Fibroblast of skin of abdomen (primary cell): ENCODE measurements at places on chromosomes 1 and 21.

GRCh38 chr1:173688300-173688699 lies 18.6 kb upstream of the ANKRD45 start:
- DNase-seq, result no peak

DNA sequence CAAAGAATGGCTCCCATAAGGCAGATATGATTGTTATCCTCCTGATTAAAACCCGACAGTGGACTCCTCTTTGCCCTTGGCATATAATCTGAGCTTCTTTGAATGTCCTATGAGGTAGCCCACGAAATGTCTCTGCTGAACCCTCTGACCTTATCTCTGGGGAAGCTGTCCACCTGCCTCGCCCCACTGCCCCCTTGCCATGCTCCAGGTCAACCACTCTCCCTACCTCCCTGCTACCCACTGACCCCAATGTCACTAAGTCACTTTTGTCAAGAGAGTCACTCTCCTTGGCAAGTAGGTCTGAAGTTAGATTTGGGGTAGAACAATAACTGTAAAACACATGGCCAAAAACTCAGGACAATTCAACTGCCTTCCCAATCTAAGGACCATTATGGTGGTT lies 54.5 kb downstream of the UTP25 start:
- no peak for DNase-seq

DNA sequence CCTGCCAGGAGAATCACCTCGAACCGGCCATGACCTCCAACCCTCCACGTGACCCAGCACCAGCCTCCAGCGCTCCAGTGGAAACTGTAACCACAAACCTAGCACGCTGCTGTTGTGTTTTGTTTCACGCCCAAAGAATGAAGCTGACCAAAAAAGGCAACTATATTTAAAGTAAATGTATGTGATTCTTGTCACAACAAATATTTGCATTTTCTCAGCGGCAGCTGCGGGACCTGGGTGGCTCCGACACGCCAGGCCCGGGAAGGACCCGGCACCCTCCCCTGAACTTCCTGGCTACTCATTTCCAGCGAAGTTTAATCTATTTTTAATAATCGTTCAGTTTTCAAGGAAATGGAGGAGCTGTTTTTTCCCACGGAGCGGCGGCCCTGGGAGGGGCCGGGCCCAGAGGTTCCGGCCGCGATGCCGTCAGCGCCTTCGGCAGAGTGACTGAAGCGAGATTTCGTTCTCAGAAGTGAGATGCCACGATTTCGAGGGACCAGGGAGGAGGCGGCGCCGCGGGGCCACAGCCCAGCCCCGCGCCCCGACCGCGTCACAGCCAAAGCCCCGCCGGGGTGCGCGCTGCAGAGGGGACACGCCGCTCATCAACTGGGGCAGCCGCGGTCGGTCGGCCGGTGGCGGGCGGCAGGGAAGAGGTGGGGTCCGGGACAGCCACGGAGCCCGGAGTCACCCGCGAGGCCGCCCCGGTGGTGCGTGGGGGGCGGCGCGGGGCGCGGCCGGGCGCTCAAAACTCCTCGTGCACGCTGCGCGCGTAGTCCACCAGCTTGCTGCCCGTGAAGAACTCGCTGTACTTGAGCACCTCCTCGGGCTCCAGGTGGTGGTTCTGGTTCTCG lies 3.0 kb upstream of the TNFRSF4 start:
- no peak for DNase-seq

DNA sequence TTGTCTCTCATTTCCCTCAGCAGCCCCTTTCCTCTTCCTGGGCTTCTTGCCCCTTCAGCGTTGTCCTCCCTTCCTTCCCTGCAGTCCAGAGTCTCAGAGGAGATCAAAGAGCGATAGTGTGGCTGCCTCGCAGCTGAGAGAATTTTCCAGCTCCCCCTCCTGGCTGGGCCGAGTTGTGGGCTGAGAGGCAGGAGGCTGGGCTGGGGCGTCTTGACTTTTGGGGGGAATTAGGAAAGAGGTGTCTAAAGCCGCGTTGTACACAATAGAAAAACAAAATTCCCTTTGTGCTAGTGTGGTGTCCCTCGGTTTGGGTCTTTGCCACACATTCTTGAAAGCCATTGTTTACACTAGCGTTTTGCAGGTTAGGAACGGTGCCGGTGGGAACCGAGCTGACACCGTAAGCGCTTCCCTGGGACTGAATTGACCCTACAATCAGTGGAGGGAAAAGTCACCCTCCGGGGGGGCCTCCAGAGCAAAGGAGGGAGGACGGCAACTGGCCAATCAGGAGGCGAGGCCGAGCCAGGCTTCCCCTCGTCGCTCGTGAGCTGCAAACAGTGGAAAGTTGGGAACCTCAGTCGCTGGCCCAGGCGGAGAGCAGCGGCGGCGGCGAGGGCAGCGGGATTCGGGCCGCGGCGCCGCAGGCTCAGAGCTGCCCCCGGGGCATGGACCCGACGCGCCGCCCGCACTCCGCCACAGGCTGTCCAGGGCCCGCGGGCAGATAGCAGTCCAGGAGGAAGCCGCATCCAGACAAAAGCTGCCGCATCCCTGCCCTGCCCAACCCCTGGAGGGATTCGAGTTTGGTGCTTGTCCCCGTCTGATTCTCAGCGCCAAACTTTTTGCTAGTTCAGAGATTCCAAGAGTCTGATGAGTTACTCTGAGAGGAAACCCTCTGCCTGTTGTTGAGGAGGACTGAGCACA lies at the start of gene HMCN1:
Gene HMCN1 (plus strand): TSS at position 574 of the 918 bp plus-strand sequence. CDS start 389 bp downstream, outside the sequence.
- DNase-seq, result peak; percentile 86

DNA sequence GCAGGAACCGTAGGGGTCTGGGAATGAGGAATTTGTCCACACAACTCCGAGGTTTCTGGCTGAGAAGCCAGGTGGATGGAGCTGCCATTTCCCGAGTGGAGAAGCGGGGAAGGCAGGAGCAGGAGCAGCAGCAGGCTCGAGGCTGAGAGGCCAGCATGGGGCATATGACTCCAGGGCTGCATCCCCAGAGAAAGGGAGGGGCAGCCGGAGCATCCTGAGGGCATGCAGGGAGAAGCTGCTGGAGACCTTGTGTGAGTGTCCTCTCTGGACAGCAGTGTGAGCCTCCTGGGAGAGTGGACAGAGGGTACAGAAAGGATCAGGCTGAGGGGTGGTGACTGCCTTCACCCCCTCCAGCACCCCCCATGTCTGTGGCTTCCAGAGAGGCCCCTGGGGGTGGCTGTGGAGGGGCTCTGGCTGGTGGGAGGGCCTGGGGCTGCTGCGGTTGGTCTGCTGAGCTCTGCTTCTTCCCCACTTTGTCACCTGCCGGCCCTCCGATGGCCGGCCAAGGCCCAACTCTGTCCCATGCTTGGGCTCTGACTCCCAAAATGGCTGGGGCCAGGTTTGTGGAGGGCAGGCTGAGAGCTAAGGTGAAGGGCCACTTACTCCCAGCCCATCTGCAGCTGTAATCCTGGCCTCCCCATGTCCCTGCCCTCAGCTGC lies 633.1 kb downstream of the MATN1 start:
- DNase-seq, result no peak

- DNase-seq, result no peak
These were observed 36.2 kb upstream of the ZNF496 start for GRCh38 chr1:247367786-247368422.

DNA sequence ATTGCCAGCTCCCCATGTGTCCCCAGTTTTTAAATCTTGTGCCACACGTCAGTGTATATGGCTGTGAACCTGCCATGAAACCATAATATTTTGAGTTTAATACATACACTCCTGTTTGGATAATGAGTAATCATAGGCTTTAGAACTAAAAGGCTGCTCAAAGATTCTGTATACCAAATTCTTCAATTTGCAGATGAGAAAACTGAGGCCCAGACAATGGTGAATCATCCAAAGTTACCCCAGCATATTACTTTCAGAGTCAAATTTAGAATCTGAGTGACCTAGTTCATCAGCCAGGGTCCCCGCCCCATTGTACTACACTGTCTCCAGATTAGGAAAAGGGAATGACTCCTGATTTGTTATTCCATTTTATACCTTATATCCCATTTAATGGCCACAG lies 224.6 kb downstream of the FGGY start:
- DNase-seq, result no peak

GRCh38 chr1:85569122-85569521 lies 11.4 kb upstream of the CCN1 start:
- peak; percentile 81 for DNase-seq

DNA sequence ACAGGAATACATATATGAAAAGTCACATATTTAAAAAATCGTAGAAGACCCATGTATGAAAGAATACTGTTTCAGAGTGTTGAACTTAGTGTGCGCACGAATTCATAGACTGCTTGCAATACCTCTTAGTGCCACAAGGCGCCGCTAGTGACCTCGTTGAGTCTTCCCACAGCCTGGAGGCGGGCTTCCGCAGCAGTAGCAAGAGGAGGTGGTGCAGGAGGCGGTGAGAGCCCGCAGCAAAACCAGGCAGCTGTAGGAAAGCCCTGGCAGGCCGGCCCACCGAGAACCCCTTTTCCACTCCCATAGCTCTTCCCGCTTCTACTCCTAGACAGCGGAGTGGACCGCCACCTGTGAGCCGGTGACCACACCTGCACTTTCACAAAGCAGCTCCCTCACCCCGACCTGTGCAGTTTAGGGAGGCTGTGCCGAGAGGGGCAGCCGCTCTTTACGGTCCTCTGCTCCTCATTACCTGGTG lies 23.5 kb downstream of the MTARC1 start:
- peak; percentile 82 for DNase-seq

GRCh38 chr1:156157966-156158365 lies 4.6 kb downstream of the SEMA4A start:
- no peak for DNase-seq

DNA sequence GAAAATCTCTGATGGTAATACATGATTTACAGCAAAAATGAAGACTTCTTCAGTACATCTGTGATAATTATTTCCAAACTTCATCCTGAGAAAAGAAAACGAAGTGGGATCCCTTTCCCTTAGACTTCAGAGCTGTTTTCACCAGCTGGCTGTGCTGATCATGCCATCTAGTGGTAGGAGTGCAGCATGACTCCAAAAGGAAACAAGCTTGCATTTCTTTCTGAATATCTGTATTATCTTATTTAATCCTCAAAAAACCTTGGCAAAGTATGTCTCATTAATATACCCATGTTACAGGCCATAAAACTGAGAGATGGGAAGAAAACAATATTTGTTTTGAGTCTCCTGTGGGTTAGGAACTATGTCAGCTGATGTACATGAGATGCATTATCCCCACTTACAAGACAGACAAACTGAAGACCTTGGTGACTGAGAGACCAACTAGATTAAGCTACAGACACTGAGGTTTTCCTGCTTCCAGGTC lies 9.8 kb upstream of the GJA8 start:
- DNase-seq, result peak; percentile 52

- no peak for DNase-seq
These were observed 183.5 kb downstream of the BRINP2 start for GRCh38 chr1:177354247-177354646.

GRCh38 chr1:217149791-217150190 lies 426.6 kb upstream of the ESRRG start:
- DNase-seq, result no peak

- no peak for DNase-seq
These were observed 2225.7 kb downstream of the NCAM2 start for GRCh38 chr21:23223882-23224281.

GRCh38 chr1:241591317-241591716 lies 48.9 kb downstream of the CHML start:
- DNase-seq, result no peak

GRCh38 chr1:62585469-62586155 lies 11.7 kb upstream of the ANGPTL3 start:
- no peak for DNase-seq

DNA sequence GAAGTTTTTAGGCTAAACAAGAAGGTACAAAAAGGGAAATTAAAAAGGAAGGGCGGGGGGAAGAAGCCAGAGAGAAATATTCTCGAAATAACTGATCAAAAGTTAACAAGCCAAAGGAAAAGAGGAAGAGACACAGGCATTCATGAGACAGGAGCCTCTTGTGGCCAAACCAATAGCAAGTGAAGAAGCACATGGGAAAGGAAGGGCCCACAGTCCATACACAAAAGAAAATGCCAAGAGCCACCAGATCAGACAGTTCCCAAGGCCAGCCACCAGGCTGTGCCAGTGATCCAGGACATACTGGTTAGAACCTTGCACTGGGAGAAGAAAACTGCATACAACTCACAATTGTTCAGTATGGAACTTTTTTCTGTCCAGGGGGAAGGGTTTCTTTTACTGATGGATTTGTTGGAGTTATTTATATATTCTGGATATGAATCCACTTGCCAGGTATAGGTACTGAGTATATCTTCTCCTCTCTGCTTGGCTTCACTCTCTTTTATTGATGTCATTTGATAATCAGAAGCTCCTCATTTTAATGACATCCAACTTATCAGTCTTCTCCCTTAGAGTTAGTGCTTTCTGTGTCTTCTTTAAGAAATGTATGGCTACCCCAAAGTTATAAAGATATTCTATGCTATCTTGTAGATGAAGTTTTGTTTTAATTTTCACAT lies 76.8 kb downstream of the CD46 start:
- peak; percentile 65 for DNase-seq

DNA sequence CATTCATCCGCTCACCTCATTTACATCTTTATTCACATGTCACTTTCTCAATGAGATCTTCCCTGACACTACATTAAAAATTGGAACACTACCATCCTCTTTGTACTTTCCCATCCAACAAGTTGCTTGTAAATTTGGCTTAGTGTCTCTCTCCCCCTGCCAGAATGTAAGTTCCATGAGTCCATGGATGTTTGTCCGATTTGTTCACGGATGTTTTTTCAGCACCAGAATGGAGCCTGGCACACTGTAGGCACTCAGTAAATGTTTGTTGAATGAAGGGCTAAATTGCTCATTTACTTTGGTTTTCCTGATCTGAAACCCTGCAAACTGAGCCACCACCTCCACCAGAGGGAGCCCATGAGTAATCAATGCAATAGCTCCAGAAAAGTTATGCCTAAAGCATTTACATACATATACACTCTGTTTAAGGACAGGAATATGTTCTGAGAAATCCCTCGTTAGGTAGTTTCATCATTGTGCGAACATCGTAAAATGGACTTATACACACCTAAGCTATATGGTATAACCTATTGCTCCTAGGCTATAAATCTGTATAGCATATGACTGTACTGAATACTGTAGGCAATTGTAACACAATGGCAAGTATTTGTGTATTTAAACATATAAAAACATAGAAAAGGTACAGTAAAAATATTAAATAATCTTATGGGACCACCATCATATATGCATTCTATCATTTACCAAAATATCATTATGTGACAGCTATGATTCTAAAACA lies 2.8 kb upstream of the EYA3 start:
- DNase-seq, result peak; percentile 57

- no peak for DNase-seq
These were observed 6.1 kb upstream of the GJB3 start for GRCh38 chr1:34774957-34775356.

DNA sequence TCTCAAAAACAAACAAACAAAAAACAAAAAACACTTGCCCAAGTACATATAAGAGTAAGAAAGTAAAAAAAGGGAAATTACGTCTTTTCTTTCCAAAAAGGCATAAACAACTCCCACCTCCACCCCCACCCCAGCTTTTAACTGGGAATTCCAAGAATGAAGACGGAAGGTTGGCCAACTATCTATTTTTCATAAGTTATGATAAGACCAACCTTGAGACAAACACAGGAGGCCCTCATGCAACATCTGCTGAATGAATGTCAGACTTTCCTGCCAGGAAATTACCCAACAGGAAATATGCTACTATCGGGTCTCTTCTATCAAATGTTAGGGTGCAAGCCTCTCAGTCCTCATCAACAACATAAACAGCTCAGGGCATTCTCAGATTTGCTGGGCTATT lies 1.9 kb downstream of the BSDC1 start:
- DNase-seq, result no peak
